NCI-H446 treated with DMSO at 0.1 percent for 48 hours (cell line): ENCODE measurements at places on chromosomes 3 and 15.

- DNase-seq: no peak
These were observed 32.4 kb upstream of the HES1 start for GRCh38 chr3:194103505-194103904.

- no peak for DNase-seq
These were observed 33.1 kb upstream of the POLG start for GRCh38 chr15:89367485-89368451.

DNA sequence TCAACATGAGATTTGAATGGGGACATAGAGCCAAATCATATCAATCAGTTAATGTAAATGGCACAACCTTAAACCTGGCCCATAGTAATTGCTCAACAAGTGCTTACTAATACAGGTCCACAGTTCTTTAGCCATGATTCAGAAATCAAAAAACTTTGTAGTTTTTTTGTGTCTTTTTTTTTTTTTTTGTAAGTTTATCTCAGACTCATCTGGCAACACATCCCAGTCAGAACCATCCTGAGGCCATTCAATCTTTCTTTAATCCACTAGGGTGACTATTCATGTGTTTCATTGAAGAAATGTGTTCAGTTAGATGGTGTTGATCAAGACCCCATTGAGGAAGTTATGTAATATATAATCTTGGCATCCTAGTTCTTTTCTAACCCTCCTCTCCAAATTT, 65.4 kb downstream of the ABI3BP start:
- no peak for DNase-seq

DNA sequence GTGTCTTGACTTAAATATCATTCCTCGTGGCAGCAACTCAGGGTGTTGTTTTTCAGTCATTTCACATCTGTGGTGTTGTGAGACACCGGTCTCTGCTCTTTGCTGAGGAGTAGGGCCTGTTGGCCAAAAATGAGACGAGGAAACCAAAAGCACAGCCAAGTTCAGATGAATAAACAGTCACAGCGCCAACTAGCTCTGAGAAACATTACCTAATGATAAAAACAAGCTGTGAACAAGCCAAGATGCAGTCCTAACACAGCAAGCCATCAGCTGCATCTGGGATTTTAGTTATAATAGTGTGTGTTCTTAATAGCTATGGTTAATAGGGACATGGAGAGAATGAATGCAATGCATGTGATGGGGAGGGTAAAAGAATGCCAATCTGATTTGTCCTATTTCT, 843.4 kb upstream of the DPPA4 start:
- DNase-seq: no peak

DNA sequence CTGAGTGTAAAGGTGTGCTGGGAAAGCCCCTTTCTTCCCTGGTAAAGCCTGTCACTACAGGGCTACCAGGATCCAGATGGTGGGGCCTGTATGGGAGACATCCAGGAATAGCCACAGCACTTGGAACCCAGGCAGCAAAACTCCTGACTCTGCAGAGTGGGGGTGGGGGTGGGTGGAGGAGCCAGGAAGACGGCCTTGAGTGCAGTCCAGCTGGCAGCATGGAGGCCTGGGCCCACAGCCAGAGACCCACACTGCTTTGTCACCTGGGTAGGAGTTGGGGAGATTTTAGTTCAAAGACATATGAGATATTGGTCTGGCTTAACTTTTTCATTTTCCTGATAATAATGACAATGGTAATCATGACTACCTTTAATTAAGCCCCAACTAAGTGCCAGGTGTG, 116.7 kb upstream of the MRPS22 start:
- peak; percentile 44 for DNase-seq

DNA sequence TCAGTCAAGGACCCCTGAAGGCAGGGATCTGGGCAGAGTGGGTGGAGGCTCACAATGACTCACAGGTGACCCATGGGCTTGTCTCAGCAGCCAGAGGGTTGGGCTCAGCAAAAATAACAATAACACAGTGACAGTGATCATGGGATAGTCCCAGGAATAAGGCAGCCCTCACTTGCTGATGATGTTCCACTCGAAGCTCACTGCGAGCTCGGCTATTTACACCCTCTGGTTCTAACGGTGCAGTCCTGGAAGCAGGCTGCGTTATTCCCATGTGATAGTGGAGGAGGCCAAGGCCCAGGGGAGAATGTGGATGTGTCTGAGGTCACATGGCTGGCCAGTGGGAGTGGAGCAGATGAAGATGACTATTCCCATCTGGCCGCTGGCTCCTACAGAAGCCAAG, 16.2 kb downstream of the CCDC33 start:
- DNase-seq: peak; percentile 19

- no peak for DNase-seq
These were observed 144.8 kb upstream of the BHLHE40 start for GRCh38 chr3:4834403-4834866.

DNA sequence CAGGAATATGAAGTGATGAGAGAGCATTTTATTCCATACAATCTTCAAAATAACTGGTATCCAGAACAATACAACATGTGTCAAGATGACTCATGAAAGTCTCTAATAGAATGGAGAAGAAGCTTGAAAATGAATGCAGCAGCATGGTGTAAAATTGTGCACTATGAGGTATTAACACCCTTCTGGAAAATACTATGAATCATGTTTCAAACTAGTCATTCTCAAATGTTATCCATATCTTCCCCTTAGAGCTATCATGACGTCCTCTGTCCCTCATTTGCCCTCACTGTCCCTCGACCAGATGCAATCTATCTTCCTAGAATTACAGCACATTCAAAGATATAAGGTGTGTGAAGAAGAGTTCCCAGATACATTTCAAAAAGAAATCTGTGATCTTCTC, 198.2 kb downstream of the NECTIN3 start:
- no peak for DNase-seq

- DNase-seq: no peak
These were observed 193.6 kb downstream of the FAM43A start for GRCh38 chr3:194879126-194879877.
